ENCODE measurements at places on chromosomes 4 and X. TPM values are rescaled to one million over a fixed set of nuclear protein-coding genes. Genes with fewer than 3 reads are reported as not detected.
A peak's percentile ranks its signal among the peaks of the same experiment; 100 is the strongest.

The ITM2A gene
- not detected for total RNA-seq

The ABLIM2 gene
- total RNA-seq, result 2.1 TPM

The TMPRSS11F gene
- not detected for total RNA-seq

The DNAAF6 gene
- total RNA-seq, result not detected

The HMX1 gene
- not detected for total RNA-seq

DNA sequence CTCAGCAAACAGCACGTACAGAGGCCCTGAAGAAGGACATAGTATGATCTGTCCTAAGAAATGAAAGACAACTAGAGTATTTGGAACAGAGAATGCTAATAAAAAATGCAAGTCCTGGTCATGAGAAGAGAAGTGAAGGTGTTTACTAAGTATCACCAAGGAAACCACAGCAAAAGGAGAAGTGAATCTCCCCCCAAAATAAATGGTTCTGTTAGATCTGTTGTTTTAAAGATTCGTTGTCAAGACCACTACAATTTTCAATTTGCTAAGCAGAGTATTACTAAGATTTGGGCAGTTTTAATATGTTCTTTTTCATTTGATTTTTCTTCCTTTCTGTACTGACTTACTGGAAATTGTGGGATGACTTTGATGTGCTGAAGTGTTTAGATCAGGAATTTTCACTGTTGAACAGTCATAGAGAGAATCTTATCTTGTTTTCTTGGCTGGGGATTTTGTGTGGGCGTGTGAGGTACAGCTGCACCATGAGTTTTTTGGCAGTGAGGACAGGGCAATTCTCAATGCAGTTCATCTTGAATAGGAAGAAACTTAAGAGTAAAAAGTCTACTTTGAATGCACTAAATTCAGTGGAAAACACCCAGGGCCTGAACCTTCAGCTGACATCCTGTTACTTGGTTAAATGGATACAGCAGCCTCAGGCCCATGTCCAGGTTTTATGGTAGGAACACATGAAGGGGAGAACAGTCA is 132.2 kb downstream of the STIM2 start:
- DNase-seq, result no peak

- DNase-seq, result no peak
Observed at GRCh38 chr4:168475745-168476144, 4.5 kb downstream of the DDX60L start.

DNA sequence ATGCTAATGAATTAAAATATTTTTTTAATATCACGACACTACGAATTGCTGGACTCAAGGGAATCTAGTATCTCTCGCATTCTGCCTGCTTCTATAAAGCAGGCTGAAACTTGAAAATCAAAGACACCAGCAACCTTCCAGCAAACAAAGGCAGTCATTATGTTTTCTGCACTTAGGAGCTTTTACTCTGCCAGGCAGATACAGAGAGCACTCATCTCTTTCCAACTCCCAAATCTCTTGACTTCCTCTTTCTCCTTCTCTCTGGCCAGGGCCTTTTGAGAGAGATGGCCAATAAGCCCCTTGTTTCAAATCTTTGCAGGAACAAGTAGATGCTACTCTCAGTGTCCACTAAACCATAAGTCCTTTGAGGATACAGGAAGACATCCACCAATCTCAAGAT is 95.2 kb upstream of the KLF3 start:
- DNase-seq, result no peak

GRCh38 chr4:124191329-124191728 is 521.2 kb downstream of the ANKRD50 start:
- DNase-seq, result no peak

DNA sequence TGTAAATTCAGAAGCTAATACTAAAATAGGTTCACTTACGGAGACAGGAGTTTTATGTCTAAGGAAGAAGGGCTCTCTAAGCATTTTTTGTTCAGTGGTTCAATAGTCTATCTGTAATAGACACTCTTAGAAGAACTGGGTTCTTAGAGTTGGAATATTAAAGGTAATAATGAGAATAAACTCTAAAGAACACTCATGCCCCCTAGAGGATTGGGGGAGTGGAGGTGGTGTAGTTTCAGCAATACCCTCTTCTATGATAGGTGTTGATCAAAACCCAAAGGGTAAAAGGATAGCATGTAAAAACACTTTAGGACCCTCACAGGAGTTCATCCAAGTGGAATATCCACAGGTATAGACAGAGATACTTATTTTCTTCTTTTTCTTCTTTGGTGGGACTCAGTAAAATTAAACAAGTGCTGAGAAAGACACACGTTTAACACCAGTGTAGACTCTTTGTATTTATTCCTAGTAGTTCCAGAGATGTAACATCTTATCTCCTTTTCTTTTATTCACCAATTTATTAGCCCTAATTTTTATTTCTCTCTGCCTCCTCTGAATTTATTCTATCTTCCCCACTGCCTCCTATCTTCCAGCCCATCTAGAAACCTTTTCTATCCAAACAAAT is 25.7 kb upstream of the MND1 start:
- DNase-seq, result peak; percentile 35

DNA sequence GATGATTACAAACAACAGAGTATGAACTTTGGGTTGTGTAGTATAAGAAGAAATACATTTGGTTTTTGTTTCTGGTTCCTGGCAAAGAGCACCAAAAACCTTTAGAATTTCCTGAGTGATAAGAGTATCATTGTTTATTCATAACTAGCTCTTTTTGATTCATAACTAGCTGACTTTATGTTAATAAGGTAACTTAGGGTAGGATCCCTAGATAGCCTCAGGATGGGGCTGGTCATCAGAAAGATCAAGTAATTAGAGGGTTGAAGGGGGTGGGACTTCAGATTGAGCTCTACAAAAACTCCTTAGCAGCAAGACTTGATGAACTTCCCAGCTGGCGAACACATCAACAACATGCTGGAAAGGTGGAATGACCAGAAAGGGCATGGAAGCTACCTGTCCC is 166.5 kb downstream of the SCFD2 start:
- no peak for DNase-seq
